Right hindlimb (tissue), 1 donor: ENCODE measurements at places on chromosomes 7 and 10.

GRCh38 chr7:26185131-26185843, 15.3 kb downstream of the HNRNPA2B1 start:
- DNase-seq: no peak

DNA sequence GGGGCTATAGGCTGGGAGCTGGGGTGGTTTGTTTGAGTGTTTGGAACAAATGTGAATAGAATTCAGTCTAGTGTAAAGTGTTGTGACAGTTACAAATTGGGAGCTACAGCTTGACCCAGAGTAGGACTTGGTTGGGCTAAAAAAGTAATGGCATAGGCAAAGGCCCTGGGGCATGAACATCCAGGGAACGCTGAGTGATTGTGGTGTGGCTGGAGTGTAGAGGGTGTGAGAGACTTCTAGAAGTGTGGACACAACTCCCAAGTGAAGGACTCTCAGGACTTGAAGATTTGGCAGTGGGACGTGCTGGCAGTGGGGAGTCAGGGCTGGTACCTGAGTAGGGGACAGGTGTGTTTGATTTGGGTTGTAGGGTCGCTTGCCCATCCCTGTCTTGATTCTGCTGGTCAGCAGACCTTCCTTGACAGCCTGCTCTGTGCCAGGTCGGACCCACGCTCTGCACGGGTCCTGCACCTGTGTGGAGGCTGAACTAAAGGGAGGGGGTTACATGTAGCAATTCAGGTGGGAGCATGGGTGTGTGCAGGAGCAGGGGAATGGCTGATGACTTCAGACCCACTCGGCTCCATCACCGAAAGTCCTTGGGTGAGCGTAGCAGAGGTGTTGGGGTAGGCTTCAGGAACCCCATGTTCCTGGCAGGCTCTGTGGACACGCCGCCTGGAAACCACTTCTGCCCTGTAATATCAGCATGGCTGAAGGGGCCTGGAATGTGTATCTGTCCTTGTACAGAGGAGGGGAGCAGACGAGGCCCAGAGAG, 43.3 kb downstream of the ZMIZ1 start:
- DNase-seq: no peak

GRCh38 chr7:99244939-99245338, 27.7 kb upstream of the MYH16 start:
- DNase-seq: no peak

DNA sequence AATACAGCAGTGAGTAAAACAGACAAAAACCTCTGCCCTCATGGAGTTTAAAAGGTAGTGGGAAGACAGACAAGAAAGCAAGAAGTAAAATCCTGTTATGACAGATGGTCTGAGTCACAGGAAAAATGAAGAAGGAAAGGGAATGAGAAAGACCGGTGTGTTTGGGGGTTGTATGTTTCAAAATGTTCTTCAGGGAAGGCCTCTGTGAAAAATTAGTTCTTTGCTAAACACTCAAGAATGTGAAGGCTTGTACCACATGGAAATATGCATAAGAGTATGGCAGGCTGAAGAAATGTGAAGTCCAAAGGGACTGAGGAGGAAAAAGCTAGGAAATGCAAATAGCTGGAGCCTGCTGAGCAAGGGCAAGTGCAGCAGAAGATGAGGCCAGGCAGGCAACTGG, 315.9 kb upstream of the SEMA3A start:
- no peak for DNase-seq

GRCh38 chr10:104824380-104825006, 183.4 kb downstream of the SORCS3 start:
- peak; percentile 73 for DNase-seq
